ENCODE measurements at places on chromosomes 13 and 19.

DNA sequence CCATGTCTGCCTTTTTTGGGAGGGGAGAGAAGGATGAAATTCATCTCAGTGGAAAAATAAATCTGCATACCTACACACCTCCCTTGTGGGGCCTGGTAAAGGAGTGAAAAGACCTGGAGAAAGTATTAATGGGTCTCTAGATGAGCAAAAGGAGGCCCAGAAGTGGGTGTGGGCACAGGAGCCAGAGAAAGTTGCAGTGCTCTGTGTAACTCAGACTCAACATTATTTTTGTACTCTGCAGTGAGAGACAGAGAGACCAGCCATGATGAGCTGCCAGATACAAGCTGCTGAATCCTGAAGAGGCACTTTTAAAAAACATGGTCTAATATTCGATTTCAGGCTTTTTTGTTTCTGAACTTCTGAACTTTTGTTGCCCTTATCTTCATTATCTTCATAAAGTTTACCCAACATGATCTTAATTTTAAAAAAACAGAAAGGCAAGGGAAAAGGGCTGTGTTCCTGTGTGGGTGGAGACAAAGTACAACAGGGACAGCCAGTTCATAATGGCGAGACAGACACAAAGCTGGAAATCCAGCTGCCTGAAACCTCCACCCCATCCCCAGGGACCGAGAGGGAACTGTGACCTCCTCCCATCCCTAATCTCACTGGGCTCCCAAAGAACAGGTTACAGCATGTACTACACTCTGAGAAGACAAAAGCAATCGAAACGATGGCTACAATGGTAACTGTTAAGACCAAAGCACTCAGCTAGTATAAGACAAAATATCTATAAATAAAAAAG lies 77.2 kb downstream of the KLF12 start:
- peak; percentile 31 for DNase-seq

- DNase-seq = no peak
Measured at GRCh38 chr13:66036636-66037035, 1193.5 kb downstream of the PCDH9 start.

DNA sequence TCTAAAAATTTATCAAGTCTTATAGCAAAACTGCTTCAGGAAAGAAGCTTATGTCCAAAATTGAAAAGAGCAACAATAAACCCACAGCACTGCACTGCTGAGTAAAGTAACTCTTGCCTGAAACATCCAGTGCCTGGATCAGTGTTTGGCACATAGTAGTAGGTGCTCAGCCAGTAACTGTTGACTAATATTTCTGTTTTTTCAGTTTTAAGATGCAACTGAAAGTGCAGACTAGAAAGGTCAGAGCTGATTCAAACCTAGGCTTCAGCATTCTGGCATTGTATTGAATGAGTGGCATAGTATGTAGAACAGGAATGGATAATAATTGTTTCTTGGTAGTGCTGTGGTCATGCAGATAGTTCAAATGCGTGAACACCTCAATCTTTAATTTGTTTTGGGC lies 67.6 kb downstream of the UBL3 start:
- DNase-seq = no peak

GRCh38 chr13:35252536-35253205 lies 223.8 kb downstream of the MAB21L1 start:
- no peak for DNase-seq

- DNase-seq = peak; percentile 53
Measured at GRCh38 chr19:3125900-3126524, 9.8 kb upstream of the GNA15 start.

DNA sequence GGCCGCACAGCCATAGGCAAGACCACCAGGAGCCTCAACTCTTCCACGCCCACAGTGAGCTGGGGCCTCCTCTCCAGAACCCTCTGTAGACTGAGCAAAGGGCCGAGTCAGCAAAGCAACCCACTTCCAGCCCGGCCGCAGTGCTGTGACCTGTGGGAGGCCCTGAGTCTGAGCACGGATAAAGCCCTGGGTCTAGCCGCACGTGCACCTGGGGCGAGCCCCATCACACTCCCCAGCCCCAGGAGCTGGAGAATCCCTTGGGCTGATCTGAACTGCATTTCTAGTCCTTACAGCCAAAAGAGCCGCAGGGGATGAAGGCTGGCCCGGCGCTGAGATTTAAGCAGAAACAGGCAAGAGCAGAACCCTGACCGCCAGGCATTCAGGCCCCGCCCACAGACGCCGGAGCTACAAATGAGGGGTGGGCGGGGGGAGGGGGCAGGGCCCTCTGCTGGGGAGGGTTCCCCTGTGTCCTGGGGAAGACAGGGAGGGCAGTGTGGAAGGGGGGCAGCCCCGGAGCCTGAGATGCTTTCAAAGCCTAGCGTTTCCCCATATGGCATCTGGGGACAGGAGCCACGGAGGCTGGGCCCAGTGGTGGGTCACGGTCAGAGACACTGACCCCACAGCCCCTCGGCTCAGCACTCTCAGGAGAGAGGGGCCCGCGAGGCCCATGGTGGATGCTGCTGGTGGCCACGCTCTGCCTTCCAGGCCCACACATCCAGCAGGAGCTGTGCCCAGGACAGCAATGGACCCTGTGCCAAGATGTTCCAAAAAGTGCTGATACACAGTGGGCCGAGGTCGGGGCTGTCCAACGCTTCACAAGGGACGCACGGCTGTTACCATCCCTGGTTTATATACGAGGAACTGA lies 4.9 kb downstream of the TMEM259 start:
- DNase-seq = no peak

DNA sequence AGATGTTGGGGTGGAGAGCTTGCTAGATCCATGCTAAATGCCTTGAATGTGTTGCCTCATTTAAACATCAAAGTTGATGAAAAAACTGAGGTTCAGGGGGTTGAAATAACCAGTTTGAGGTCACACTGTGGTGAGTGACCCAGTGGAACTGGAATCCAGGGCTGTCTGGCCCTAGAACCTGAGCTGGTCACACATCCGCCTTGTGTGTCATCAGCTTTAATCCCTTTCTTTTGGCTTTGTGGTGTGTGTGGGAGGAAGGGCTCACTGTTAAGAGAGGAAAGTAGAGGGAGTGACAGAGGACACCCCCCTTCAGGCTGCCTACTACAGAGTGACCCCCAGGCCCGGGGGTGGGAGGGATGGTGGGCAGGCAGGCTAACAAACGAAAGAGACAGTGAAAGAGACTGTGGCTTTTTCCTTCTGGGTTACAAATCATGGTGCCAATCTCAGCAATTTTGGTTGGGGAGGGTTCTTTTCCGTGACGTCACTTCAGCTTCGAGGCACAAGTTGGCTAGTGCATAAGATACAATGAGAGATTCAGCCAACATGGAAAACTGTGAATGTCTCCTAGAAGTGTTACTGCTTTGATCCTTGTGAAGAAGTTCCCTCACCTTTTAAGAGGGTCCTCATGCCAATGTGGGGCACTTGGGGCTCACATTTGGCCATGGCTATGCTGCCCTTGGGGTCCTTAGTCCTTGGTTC lies 164.9 kb downstream of the DLEU7 start:
- DNase-seq = no peak

GRCh38 chr19:39923862-39924261 lies 10.6 kb downstream of the FCGBP start:
- DNase-seq = no peak

GRCh38 chr19:5671600-5671999 lies 8.7 kb downstream of the MICOS13 start:
- no peak for DNase-seq

- no peak for DNase-seq
Measured at GRCh38 chr19:3798137-3798536, 12.0 kb upstream of the MATK start.

DNA sequence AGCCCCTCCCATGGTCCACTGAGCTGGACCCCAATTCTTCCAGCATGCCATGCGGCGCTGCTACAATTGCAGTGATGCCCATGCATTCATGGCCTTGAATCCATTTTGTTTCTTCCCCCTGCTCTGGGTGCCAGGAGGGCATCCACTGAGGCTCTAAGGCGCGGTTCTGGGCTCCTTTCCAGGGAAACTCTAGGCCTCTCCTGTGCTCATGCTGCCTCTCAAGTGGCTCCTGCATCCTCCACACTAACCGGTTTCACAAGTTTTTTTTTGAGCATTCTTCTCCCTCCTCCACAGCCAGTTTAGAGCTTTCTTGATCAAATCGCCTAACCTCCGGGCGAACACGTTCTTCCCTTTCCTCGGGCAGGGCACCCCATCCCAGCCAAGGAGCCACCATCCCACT lies 69.1 kb upstream of the FLT1 start:
- no peak for DNase-seq

GRCh38 chr19:5106971-5107370 lies 138.1 kb downstream of the KDM4B start:
- no peak for DNase-seq

DNA sequence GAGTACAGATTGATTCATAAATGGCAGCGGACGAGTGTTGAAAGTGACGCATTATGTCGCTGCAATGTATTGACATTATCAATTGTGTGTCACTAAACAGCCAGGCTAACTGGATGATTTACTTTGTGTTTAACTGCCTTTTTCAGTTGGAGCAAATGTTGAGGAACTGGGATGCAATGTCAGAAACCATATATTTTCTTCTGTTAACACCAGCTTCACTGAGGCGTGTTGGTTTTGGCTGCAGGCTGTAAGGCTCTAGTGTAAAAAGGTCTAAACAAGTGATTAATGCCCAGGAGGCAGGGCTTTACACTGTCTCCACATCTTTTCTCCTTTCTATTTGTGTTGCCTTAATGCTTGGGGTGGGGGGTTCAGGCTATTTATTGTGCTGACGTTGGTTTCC lies 80.1 kb downstream of the GGACT start:
- DNase-seq = peak; percentile 87

DNA sequence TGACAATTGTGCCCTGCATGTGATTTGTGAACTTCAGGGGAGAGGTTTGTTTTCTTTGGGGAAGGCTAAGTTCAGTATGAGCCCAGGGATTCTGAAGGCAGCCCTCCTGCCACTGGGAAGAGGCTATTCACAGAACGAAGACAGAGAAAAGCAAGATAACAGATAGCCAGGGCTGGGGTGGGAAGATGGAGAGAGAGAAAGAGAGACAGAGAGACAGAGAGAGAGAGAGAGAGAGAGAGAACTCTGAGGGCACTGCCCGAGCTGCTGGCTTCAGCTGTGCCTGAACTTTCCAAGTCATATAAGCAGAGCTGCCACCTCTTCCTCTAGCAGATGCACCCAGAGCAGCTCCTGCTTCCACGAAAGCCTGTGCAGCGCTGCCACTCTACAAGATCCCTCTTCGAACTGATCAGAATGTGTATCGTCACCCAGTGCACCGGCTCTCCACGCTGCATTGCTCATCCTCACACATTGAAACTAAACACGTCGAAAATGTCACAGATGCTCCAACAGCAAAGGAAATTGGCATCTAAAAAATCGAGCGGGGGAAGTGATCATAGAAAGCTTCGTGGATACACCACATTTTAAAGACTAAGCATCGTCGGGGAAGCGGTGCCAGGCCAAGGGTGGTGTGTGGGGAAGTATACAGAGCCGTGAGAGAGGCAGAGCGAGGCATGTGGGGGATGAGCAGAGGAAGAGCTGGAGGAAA lies 81.8 kb upstream of the SIAH3 start:
- DNase-seq = no peak

- no peak for DNase-seq
Measured at GRCh38 chr19:17060802-17061201, 14.4 kb downstream of the HAUS8 start.

DNA sequence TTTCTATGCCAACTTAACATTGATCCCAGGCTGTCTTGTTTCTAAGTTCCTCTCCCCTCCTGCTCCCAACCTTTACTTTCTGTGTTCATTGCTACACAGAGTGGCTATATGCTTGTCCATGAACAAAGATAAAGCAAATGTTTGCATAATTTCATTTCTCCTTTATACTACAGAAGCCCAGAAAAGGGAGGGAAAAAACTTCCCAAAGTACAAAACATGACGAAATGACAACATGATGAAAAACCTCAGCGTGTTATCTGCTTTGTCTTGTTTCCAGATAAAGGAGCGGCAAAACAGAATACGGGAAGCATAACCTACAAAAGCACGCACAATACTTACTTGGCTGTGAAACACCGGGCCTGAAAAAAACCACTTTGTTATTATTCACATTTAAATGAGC lies 336.8 kb downstream of the DNAJC15 start:
- DNase-seq = no peak

- DNase-seq = no peak
Measured at GRCh38 chr13:99346335-99347042, 39.3 kb upstream of the GPR183 start.

DNA sequence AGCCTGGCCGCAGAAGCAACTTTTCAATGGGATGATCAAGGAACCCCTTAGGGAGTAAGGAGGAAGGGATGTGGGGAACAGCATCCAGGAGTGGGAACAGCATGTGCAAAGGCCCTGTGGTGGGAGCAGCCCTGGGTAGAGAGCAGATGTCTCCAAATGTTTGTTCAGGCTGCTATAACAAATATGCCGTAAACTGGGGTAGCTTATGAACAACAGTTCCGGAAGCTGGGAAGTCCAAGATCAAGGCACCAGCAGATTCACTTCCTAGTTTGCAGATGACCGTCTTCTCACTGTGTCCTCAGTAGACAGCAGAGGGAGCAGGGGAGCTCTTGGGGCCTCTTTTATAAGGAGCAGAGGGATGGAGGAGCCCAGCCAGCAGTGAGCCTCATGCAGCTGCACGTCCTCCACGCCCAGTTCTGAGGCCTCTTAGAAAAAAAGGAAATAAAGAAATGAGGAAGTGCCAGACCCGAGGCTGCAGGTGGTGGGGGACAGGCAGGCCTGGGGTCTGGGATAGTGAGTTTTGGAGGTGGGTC lies 4.2 kb upstream of the LRRC25 start:
- peak; percentile 35 for DNase-seq

DNA sequence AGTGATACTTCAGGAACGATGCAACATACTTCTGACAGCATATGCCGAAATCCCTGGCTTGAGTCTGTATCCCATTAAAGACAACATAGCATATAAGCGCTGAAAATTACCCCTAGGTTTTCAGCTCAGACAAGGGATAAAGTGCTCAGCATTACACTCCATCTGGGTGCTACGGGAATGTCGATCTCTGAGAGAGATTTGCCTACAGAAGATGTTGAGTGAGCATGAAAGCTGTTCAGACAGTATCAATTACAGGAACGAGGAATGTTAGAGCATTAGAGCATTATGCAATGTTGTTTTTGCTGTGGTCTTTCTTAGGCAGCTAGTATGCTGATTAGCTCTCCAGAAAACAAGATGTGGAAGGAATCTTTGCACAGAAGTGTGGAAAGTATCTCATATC lies 484.5 kb downstream of the LIG4 start:
- DNase-seq = no peak

- no peak for DNase-seq
Measured at GRCh38 chr13:28559636-28560259, 64.8 kb upstream of the FLT1 start.

DNA sequence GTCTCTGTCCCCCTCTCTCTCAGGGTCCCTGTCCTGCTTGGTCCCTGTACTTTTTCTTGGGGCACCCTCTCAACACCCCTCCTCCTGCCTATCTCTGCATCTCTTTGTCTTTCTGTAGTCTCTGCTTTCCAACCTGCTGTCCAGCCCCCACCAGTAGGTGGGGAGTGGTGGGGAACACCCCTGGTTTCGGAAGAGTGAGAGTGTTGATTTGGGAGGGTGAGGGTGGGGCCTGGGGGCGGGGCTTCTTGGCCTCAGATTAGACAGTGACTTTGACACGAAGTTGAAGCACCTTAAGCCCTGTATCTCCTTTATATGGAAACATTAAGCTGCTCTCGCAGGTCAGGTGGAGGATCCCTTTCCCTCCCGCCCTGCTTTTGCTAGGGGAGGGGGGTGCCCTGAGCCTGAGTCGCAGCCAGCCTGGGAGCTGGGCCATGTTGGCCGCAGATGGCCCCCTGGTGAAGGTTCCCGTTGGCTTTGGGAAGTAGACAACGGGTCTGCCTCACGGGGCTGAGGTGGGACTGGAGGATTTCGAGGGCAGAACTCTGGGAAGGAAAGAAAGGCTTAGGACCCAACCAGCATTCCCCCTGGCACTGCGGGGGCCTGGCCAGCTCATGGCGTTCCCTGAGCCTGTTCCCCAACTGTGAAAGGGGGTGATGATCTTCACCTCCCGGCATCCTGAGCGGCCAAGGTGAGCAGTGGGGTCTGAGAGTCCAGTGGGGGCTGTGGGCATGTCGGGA lies at the start of gene KCNJ14:
TSS of gene KCNJ14 (plus strand) at position 404 of the 737 bp plus-strand sequence. CDS start 6,151 bp downstream, outside the sequence.
- DNase-seq = no peak

All from NCI-H146 (cell line).